ENCODE measurements at places on chromosomes 16 and 17.
A peak's percentile ranks its signal among the peaks of the same experiment; 100 is the strongest.

GRCh38 chr16:89175280-89176146 is 4.0 kb downstream of the CDH15 start:
- DNase-seq = no peak

GRCh38 chr17:65220732-65221131 is 83.6 kb downstream of the RGS9 start:
- DNase-seq = no peak

DNA sequence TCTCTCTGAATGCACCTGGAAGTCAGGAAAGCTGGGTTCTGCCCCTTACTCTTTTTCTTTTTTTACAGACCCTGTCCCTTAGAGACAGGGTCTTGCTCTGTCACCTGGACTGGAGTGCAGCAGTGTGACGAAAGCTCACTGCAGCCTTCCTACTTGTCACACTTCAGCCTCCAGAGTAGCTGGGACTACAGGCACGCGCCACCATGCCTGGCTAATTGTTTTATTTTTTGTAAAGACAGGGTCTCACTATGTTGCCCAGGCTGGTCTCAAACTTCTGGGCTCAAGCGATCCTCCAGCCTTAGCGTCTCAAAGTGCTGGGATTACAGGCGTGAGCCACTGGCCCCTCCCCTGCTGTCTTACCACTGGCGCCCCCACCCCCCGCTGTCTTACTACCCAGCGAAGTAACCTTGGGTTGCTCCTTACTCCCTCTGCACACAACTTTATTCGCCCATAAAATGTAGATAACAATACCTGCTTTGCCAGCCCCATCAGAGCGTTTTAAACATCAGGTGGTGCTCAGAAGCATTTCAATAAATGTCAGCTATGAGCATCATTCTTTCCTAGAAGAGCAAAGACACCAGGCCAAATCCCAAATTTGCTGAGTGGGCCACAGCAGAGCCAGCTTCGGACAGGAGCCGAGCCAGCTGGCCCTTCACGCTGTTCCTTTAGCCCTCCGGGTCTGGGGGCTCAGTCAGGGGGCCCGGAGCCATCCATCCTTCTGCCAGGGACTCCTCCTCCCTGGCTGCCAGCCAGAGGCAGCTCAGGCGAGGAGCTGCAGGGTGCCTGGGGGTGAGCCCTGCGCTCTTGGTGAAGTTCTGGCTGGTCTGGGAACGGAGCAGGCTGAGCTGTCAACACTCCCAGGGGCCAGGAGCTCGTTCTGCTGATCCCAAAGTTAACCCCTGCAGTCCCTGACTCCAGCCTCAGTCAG is 24.4 kb downstream of the SRL start:
- DNase-seq = no peak

DNA sequence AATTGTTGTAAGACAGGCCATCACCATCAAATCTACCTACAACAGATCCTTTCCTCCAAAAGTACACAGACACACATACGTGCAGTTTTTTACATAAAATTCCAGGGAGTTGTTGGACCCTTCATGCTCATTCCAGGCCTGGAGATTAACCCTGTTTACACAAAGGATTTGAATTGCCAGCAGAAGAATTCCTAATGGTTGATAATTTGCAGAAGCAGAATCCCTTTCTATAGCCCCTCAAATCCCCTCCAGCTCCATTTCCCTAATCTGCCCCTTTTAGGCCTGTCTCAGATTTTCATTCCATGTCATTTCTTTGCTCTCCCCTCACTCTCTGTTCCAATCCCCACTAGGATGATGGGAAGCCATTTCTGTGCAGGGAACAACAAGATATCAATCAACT is 102.9 kb upstream of the TOX3 start:
- no peak for DNase-seq

DNA sequence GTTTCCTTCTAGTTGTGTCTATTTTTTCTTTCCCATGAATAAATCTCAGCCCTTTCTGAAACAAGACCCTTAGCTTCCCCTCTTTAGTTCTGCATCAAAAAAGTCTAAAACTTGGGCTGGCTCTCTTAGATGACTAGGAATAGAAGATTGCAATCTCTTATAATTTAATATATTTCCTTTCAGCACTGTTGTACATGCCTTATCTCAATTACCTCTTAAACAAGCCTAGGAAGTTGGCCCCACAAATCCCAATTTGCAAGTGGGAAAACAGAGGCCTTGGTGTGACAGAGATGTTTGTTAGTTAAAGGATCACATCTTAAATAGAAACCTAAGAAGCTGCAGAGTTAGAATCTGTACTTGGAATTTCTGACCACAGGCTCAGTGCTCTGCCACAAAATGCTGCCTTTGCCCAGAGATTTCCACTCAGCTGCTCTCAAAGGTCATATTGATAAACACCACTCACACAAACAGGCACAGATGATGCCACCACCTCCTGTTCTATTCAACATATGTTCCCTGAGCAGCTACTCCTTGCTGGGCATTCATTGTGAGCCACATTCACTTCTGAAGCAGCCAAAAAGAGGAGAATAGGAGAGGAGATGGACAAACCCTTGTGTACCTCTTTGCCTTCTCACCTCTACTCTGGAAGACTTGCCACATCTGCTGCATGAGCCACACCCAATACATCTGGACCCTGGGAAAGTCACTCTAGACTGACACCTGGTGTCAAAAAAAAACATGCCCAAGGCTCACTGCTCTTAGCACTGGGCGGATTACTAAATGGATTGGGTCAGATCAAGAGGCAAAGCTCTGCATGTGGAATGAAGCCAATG is 5.5 kb downstream of the CCDC182 start:
- DNase-seq = peak; percentile 51

GRCh38 chr16:3023669-3024478 is at the start of the genes HCFC1R1 and THOC6:
TSS of gene HCFC1R1 (minus strand) at chr16:3023942. CDS start at chr16:3023941, 1 bp downstream.
TSS of gene THOC6 (plus strand) at chr16:3024035. CDS start at chr16:3024327, 292 bp downstream.
- DNase-seq = peak; percentile 92

All from GM10248 (cell line).